ENCODE measurements at places on chromosomes 5 and 9.

GRCh38 chr9:77587851-77588250, 60.3 kb downstream of the GNA14 start:
- no peak for DNase-seq

DNA sequence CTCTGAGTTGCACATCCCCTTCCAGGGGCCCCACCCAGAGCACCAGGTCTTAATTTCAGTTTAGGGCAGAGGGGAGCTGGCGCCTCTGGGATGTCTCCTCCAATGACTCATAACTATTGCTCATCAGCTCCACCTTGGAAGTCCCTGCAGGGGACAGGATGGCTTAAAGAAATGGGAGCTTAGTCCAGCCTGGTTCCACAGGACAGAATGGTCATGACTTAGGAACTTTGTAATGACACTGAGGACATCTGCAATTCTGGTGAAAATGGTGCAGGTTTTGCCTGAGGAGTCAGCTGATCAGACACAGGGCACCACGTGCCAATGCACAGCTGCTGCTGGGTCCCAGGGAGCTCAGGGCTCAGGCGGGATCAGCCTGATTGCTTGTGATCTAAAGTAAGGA, 16.4 kb upstream of the PPP1R26 start:
- DNase-seq, result peak; percentile 34

DNA sequence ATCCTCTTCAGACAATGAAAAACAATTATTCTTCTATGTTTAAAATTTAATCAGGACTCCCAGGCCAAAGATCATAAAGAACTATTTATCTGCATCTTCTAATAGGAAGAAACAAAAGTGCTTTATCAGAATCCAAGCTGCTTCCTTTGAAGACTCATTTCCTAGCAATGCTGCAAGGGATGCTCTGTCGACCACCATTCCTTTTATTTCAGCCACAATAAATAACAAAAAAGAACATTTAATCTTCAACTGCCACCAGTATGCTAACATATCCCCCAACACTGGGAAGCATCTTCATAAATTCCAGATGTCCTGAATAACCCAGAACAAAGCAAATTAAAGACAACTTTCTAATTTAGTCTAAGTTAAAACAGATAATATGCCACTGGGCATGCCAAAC, 68.7 kb downstream of the PKD2L2 start:
- DNase-seq, result no peak

- no peak for DNase-seq
Measured at GRCh38 chr5:43581398-43581797, 21.6 kb upstream of the NNT start.

DNA sequence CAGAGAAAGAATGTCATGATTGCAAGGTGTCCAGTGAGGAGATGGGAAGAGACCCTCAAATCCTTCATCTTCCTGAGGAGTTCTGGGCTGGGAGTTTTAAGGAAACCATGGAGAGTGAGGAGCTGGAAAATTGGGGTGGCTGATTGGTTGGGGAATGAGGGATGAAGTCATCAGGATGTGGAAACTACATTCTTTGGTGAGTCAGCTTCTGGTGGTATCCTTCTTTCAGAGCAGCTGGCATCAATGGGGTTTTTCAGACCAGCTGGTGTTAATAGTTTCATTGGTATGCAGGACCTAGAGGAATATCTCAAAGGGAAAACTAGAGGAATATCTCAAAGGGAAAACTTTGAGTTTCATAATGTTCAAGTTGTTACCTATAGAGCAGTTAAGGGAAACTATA, 45.2 kb downstream of the RNF180 start:
- peak; percentile 84 for DNase-seq

DNA sequence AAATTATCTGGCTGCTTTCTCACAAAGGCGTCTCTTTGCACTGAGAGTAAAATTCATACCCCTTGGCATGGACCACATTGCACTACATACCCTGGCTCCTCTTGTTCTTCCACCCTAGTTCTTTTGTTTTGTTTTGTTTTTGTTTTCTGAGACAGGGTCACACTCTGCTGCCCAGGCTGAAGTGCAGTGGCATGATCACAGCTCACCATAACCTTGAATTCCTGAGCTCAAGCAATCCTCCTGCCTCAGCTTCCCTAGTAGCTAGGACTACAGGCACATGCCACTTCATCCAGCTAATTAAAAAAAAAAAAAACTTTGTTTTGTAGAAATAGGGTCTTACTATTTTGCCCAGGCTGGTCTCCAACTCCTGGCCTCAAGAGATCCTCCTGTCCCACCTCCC, 51.4 kb downstream of the ARRDC3 start:
- DNase-seq, result no peak

DNA sequence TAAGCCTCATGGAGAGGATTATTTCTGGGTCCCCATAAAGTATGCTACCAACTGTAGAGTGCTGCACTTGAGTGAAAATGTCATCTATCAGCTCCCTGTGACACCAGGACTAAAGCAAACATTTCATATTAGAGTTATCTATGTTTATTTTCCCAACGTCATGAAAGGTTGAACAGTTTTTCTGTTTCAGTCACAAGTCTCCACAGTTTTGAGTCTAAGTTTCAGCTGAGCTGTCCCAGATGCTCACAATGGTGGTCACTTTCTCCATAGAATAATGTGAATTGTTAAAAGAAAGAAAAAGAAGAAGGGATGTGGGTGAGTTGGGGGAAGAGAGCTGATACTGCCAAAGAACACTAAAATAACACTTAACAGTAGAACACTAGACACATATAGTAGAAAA, 126.3 kb upstream of the C9orf72 start:
- DNase-seq, result no peak

- DNase-seq, result peak; percentile 58
Measured at GRCh38 chr9:27548055-27548741, 18.6 kb upstream of the MOB3B start.

GRCh38 chr9:110622368-110622767, 42.8 kb upstream of the SVEP1 start:
- no peak for DNase-seq

- DNase-seq, result no peak
Measured at GRCh38 chr9:9498128-9498527, 1114.7 kb downstream of the PTPRD start.

DNA sequence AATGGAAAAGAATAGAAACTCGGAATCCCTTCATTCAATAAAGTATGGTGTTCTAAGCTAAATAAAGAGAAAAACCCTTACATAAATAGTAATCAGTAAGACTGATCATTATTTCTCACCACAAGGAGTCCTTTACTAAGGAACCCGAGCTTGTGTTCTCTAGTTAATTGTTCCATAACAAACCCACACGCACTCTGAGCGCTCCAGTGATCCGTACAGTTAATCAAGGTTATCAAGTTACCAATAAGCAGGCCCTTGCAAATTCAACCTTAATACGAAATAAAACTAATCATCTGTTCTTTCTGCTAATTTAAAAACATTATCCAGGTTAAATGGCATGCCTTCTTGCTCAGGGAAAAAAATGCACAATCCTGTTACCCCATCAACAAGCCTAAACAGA, 224.4 kb downstream of the FRMD3 start:
- no peak for DNase-seq

GRCh38 chr9:108002371-108002956, 512.9 kb upstream of the KLF4 start:
- no peak for DNase-seq

- DNase-seq, result peak; percentile 60
Measured at GRCh38 chr9:757246-757881, 84.1 kb upstream of the DMRT1 start.

DNA sequence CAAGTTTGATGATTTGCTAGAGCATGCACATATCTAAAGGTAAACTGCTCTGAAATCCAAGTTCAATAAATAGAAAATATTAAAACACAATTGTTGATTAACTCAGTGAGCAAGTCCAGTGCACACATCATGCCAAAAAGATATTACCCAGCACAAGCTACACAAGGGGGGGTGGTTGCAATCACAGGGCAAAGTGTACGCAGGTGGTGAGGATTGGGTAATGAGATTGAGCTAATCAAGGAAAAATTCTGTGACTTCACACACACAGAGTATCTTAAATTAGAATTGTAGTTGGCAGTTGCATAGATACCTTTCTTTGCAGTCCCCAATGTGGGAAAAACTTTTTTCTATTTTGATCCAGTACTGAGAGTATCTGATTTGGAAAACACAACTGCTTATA, 156.1 kb upstream of the NTRK2 start:
- no peak for DNase-seq

GRCh38 chr5:172524573-172525021, 70.3 kb upstream of the SH3PXD2B start:
- no peak for DNase-seq

GRCh38 chr5:133731951-133732350, 119.6 kb upstream of the FSTL4 start:
- DNase-seq, result no peak

DNA sequence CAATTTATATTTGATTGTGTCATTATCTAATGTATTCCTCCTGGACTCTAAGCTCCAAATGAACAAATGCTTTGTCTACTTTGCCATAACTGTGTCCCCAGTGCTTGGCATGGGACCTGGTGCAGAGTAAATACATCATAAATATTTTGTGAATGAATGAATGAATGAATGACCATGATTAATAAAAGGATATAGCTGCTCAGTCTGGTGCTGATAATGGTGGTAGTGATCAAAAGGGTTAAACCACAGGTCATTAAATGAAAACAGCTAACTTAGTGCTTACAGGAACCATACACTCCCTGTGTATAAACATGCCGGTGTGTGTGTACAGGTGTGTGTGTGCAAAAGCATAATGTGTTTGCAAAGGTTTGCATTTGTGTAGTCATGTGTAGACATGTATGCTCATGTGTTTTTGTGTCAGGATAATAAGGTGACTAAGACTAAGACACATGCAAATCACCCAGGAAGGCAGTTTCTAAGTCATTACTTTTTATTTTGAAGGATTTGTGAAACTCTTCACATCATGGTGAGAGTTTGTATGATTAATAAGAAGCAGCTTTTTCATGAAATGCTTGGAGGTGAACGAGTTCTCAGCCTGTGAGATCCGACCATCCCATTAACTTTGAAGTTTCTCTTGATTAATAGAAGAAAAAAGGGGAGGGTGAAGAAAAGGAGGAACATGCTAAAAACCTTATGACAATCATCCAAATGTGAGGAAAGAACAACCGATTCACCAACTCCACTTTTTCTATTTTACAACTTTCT, 24.6 kb downstream of the SPARC start:
- no peak for DNase-seq

DNA sequence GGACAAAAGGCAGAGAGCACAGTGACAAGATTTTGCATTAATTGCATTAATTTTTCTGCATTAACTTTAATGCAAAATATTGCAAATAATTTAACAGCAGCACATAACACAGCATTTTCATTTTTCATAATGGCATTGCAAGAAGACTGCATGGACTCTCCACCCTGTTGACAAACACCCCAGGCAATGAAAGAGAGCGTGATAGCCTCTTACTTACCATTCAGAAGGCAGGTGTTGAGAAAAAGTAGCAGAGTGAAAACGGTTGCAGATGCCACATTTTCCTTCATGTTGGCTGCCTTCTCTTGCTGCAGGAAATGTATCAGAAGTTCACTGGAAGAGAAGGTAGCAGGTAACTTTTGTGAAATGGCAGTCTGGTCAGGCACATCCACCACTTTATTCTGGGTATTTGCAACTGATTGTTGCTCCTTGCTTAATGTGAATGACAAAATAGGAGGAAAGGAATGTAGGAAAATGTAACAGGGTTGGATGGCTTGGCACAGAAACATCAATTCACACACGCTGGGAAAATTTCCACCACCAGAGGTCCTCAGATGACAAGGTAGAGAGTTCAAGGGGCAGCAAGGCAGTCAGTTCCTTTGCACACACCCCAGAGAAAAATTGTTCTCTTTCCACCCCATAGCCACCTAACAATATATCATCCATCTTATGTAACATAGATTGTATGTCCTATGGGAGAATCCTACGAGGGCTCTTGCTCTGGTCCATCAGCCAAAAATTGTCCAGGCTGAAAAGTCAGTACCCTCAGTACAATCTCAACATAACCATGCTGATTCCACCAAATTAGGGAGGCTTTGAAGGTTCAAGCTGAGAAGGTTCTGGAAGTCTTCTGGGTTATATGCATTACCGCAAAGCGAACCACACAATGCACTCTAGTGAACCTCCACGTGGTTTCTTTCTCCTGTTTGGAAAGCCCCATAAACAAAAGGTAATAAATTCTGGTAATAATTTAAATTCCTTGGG, 41.9 kb upstream of the AGXT2 start:
- peak; percentile 57 for DNase-seq

- no peak for DNase-seq
Measured at GRCh38 chr5:50964746-50965653, 298.6 kb downstream of the PARP8 start.

GRCh38 chr5:82255844-82256243, 22.3 kb downstream of the RPS23 start:
- no peak for DNase-seq

DNA sequence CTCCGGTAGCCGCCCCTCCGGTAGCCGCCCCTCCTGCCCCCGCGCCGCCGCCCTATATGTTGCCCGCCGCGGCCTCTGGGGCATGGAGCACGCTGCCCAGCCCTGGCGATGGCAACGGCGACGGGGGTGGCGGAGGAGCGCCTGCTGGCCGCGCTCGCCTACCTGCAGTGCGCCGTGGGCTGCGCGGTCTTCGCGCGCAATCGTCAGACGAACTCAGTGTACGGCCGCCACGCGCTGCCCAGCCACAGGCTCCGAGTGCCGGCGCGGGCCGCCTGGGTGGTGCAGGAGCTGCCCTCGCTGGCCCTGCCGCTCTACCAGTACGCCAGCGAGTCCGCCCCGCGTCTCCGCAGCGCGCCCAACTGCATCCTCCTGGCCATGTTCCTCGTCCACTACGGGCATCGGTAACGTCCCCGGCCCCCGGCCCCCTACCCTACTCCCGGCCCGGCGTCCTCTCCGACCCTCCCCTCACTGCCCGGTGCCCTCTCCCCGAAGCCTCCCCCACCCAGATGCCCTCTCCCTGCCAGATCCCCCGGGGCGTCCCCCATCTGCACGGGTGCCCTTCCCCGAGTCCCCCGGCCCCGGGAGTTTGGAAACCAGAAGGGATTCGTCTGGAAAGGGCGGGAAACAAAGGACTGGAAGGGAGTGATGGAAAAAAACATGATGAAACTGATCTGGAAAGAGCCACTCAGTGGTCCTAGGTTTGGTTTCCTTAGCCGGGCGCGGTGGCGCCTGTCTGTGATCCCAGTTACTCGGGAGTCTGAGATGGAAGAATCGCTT, 417 bp downstream of the SRD5A1 start:
- no peak for DNase-seq

GRCh38 chr5:24161559-24161958, 483.2 kb downstream of the CDH10 start:
- no peak for DNase-seq

DNA sequence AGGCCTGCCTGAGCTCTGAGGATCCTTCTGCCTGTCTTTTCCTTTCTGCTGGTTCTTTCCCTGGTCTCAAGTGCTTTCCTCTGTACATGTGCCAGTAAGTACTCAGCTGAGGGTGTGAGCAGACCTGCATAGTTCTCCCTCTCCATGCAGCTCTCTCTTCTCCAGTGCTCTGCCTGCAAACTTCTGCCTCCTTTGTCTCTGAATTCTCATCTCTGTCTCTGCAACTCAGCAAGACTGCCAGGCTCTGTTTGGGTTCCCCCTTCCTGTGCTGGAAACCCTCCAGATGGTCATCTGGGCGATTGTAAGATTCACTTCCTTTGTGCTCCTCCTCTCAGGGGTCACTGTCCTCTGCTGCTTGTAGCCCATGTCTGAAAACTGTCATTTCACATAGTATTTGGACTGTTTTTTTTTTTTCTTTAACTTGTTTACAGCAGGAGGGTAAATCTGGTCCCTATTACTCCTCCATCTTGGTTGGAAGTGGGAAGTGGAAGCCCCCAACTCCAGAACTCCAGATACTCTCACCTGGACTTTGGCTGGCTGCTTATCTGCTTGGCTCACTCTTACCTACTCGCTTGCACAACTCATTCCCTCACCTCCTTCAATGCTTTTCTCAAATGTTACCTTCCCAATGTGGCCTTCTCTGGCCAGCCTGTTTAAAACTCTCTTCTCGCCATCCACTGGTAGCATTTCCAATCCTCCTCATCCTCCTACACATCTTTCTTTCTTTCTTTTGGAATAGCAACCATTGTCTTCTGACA, 175.3 kb upstream of the TBC1D2 start:
- no peak for DNase-seq
